ENCODE measurements at places on chromosomes 7 and 10. TPM values are rescaled to one million over a fixed set of nuclear protein-coding genes. Genes with fewer than 3 reads are reported as not detected.

GRCh38 chr10:43079856-43080255 lies 3.0 kb downstream of the RET start:
- peak; percentile 84 for DNase-seq

Gene GIMAP8
- not detected for total RNA-seq

Gene SLC39A12
- not detected for total RNA-seq

Gene NYAP1
- total RNA-seq, result under 0.01 TPM

GRCh38 chr7:150847536-150847935 lies 4.8 kb upstream of the AOC1 start:
- no peak for DNase-seq

DNA sequence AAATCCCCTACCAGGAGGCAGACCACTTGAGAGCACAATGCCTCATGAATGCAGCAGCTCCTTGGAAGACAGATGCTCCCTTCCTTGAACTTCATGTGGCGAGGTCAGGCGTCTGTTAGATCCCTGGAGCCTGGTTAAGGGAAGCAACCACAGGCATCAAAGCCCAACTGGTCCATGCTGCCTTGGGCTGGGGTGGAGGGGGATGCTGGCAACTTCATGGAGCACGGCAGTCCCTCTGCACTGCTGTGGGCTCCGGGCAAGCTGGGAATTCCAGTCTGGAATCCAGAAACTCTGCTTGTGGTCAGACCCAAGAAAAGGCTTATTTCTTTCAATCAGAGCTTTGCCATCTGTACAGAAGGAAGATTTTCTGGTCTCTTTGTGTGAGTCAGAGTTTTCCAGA lies 130.4 kb downstream of the PFKFB3 start:
- no peak for DNase-seq

DNA sequence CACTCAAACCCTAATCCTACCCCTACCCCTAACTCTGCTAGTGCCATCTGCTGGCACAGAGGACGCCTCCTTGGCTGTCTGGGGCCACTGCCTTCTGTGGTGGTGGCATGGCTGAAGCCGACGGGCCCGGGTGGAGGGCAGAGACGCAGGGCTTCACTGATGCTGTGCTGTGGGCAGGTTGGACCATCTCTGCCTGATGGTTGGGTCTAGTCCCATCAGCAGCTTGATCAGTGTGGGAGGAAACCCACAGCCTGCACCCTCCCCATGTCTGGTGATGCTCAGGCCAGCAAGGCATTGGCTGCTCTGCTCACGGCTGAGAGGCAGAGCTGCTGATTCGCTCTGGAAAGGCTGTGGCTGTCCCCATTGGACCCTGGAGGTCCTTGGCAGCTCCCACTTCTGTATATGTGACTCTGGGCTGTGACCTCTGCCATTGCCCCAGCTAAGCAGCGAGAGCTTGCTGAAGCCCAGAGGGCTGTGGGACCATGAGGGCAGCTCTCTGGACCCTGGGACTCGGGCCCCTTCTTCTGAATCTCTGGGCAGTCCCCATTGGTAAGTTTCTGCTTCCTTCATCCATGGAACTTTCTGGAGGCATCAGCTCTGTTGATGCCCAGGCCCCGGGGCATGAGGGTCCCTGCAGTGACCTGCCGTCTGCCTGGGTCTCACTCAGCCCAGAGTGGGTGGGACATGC lies at the start of gene SCART1:
Gene SCART1, plus strand, starts transcription at position 430 of the 688 bp plus-strand sequence. Its CDS starts 53 bp downstream, at position 483.
- peak; percentile 75 for DNase-seq

DNA sequence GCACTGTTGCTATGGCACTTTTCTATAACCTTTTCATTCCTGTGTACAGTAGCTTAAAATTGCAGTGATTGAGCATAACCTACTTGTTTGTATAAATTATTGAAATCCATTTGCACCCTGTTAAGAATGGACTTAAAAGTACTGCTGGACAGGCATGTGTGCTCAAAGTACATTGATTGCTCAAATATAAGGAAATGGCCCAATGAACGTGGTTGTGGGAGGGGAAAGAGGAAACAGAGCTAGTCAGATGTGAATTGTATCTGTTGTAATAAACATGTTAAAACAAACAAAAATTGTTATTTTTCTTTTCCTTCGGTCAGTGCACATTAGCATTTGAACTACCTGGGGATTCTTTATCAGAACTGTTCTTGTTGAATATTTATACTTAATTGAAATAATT lies 57.1 kb upstream of the BAMBI start:
- no peak for DNase-seq

Gene SORCS3
- total RNA-seq, result not detected

Gene GNAT3
- total RNA-seq, result not detected

DNA sequence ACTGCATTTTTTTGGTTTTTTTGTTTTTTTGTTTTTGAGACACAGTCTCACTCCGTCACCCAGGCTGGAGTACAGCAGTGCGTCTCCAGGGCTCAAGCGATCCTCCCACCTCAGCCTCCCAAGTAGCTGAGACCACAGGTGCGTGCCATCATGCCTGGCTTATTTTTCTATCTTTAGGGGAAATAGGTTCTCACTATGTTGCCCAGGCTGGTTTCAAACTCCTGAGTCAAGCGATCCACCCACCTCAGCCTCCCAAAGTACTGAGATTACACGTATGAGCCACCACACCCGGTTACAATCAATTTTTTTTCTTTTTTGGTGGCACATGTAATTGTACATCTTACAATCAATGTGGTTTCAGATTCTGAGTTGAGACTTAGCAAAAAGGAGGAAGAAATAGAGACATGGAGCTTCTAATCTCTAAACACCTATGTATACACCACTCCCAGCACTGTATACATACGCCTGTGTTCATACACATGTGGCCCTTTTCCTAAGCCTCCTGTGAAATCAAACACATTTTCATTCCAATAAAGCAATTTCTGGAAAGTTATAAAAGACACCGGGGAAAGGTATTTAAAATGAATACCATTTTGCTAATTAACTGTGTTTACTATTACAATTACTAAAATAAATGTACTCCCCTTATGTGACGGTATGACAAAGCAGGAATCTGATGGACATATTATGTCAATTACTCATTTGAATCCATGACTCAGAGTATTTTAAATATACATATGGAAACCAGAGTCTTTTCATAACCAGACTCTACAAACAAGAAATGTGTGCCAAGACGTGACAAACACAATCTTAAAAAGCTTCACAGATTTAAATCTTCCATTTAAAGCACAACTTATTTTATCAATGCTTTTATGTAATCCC lies 40.9 kb downstream of the SMURF1 start:
- peak; percentile 54 for DNase-seq

Gene KCP
- 1.1 TPM for total RNA-seq

DNA sequence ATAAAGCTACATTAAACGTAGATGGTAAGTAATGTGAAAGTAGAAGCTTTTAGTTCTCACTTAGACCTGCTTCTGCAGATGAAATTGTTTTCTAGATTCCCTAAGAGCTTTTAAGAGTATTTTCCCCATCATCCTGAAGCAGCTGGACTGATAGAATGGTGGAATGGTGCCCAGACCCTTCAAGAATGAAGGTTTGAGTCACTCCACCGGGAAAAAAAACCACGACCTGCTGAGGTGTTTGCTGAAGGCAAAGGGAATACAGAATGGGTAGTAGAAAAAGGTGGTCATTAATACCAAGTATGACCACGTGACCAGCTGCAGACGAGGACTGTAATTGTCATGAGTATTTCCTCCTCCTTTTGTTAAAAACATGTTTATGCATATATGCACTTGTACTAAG lies 79.2 kb upstream of the PTPRZ1 start:
- no peak for DNase-seq

Gene FANK1
- 8.5 TPM for total RNA-seq

GRCh38 chr7:4731803-4732202 lies 43.6 kb upstream of the AP5Z1 start:
- DNase-seq, result no peak

Gene CPA1
- 1.1 TPM for total RNA-seq

DNA sequence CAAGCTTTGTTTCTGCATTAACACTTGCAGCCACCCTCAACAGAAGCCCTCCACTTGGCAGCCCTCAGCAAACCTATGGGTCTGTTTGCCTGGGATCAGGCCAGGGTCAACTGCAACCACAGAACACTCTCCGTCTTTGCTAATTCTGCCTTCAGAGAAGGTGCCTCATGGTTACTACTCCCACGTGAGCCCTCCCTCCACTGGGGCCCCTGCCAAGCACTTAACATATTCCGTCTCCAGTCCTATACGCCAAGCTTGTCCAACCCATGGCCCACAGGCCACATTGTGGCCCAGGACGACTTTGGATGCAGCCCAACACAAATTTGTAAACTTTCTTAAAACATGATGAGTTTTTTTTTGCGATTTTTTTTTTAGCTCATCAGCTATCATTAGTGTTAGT lies 54.7 kb downstream of the HSPA12A start:
- DNase-seq, result no peak

DNA sequence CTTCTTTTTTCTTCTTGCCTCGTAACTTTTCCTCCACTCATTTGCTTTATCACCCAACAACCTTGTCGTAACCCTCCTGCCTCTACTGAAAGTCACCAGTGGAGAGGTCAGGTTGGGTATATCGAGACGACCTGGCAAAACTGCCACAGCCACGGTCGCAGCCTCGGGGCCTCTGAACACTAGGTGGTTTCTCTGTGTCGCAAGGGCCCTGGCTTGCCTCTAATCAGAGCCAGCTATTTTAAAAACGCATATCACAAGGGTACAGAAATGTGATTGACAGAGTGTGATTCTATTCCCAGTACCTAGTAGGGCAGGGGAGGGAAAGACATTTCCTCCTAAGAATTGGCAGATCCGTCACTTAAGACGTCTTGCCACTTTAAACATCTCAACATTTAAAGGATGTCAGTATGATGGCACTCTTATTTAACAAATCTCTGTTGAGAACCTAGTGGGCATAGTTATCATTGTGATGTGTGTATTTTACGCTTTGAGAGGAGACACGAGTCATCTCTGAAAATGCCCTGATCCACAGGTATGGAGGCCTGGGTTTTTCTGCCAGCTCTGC lies 197.5 kb downstream of the ARHGAP21 start:
- no peak for DNase-seq

Gene OR2A5
- total RNA-seq, result not detected

GRCh38 chr7:154743206-154743605 lies 259.7 kb downstream of the PAXIP1 start:
- DNase-seq, result no peak

DNA sequence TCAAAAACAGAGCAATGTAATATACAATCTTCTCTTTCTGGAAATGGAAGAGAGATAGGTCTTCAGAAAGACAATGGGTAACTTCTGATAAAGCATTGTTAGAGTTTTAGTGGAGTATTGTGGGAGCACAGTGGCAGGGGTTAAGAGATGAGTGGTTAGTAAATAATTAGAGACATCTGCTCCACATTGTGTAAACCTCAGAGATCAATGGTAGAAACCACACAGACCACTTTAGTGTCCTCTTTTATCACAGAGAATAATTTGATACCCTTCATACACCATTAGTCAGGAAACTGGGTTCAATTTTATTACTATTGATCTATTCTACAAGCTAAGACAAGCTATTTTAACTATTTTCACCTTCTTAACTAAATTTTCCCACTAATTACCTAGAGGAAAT lies 35.9 kb upstream of the MAGI2 start:
- DNase-seq, result no peak

DNA sequence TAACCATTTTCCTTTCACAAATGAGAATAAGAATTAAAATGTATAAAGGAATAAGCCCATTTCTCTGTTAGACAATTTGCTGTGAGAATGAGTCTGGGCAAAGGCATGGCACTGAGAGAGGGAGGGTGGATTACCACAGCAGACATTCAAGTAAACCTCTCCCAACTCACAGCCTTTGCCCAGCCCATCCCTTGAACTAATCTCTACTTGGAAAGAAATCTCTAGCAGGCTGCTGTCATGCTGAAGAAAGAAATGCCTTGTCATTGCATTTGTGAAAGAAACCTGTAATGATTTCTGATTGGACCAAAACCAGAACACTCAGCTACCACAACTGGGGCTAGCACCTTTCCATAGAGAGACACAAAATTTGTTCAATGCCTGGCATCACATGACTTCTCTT lies 39.2 kb downstream of the CH25H start:
- DNase-seq, result no peak

DNA sequence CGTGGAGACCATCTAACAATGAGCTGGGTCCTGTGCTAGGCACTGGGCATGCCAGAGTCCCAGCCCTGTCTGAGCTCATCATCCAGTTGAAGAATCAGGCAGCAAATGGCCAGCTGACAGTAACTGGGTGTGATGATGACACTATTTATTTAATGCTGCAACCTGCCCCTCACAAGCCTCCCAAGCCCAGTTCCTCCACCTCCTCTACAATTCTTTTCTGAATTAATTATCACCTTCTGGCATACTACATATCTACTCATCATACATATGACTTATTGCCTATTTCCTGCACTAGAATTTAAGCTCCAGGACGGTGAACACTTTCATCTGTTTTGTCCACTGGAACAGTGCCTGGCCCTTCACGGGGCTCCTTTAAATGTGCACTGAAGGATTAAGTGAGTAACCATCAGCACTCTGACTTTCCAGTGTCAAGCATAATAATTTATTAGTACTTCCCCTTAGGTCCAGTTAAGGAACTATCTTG lies 96.7 kb upstream of the LAMB4 start:
- DNase-seq, result no peak

DNA sequence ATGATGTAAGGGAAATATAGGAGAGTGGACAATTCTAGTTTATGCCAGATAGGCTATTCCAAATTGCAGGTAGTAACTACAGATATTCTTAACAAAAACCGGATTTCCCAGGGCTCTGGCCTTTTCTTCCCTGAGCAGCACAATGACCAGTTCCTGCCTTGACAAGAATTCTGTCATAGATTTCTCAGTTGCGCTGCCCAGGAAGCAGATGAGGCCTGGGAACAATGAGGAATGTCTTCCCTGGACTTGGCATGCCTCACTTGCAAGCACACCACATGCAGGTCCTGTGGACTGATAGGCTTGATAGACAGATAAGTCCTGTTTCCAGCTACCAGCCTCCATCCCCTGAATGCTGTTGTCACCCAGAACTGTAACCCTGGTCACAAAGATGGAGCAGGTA lies 174.5 kb upstream of the PRSS58 start:
- DNase-seq, result no peak

DNA sequence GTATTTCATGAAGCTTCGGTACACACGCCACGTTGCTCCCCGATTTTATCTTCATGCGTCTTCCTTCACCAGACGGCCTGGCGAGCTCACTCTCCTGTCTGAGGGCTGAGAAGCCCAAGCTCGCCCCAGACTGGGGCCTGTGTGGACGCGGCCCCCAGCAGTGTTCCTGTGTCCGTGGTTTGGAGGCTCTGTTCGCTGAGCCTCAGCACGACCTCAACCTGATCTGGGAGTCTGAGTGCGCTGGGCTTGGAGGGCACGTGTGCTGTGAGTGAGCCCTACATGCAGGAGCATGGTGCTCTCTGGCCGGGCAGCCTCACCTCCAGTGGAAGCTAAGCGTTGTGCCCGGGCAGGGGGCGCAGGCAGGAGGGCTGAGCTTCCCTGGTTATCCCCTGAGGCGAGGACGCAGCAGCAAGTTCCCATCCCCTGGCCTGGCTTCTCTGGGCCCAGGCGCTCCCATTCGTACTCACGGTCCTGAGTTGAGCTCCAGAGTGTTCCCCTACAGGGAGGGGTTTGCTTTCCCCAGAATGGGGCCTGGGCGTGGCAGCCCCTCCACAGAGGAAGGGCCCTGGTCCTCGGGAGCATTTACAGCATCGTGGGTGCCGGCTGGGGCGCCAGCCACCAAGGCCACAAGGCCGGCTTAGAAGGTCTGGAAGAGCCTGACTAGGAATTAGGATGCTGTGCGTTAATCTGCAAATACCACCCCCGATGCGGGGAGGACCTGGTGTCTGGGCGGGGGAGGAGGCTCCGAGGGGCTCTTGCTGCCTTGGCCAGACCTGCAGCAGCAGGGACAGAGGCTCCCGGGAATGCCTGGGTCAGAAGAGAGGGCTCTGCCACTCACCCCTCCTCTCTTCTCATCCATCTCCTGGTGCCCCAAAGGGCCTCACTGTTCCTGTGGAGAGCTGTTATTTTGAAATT lies 400.6 kb downstream of the DNAJB6 start:
- DNase-seq, result no peak

Gene STMP1
- total RNA-seq, result 18.8 TPM

- no peak for DNase-seq
These were observed 21.6 kb downstream of the PDZD8 start for GRCh38 chr10:117353684-117354083.
